ENCODE measurements at places on chromosomes 2 and 18. TPM values are rescaled to one million over a fixed set of nuclear protein-coding genes. Genes with fewer than 3 reads are reported as not detected.

GRCh38 chr2:41414486-41415230, 633.2 kb upstream of the PKDCC start:
- no peak for DNase-seq

DNA sequence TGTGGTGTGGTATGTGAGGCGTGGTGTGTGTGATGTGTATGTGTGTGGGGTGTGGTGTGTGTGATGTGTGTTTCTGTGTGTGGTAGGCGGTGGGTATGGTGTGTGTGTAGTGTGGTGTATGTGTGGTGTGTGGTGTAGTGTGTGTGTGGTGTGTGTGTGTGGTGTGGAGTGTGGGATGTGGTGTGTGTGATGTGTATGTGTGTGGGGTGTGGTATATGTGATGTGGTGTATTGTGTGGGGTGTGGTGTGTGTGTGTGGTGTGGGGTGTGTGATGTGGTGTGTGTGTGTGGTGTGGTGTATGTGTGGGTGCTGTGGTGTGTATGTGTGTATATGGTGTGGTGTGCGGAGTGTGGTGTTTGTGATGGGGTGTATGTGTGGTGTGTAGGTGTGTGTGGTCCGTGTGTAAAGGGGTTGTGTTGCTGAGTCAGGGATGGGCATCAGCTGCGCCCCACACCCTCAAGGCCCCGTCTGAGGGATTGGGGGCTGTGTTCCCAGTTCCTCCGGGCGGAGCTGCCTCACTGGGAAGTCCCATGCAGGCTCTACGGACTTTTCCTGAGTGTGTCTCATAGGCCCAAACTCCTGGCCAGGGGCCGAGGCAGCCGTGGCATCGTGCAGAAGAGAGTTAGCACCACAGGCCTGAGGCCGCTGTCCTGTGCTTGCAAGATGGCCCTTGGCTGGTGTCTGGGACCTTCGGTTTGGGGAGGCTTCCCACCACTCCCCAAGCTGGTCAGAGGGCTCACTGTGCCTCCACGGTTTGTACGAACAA, 18.2 kb upstream of the ARL4C start:
- DNase-seq = no peak

- no peak for DNase-seq
These were observed 41.9 kb upstream of the SCN9A start for GRCh38 chr2:166417669-166418068.

- DNase-seq = no peak
These were observed 392.7 kb upstream of the FANCL start for GRCh38 chr2:58633613-58634365.

GRCh38 chr2:136818839-136819238, 53.5 kb downstream of the THSD7B start:
- no peak for DNase-seq

GRCh38 chr2:10002681-10003080, 40.7 kb upstream of the KLF11 start:
- no peak for DNase-seq

DNA sequence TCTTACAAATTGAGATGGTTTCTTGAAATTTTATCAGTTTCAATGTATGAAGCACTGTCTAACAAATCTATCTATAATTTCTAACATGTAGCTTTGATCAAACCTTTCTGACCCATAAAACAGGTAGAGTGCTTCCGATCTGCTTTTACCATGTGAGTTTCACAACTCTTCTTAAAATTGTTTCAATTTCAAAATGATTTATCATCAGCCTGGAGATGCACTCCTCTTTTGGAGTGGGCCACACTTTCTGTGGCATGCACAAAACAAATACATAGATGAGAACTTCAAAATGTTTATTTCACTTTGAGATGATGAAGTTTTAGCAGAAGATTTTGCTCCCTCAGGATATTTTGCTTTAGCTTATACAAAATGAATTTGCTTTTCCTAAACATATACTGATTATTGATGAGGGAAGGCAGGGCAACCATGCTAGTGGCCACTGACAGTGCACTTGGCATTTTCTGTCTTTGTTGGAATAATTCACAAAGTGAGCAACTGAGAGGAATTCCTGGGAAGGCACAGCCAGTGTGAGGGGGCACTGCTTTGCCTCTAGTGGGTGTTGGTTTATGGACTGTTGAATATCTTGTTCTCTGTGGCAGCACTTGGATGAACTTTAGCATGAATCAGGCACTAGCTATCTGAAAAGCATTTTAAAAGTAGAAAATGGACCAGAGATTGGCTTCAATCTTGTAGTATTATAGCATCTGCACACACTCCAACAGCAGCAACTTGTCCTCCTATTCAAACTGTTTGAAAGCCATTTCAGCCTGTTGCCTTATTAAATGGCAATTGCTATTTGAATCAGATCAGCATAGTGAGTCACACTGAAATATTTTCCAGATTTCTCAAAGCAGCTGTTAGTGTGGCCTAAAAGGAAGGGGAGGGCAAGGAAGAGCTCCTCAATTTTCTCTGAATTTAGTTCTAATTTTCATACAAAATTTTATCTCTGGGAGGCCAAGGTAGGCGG, 193.2 kb downstream of the CCDC85A start:
- DNase-seq = no peak

GRCh38 chr2:169619946-169620345, 35.8 kb downstream of the PPIG start:
- DNase-seq = no peak

Gene CFAP210
- 0.05 TPM for polyA plus RNA-seq

Gene FHOD3
- 35.4 TPM for polyA plus RNA-seq

Gene ABCG8
- polyA plus RNA-seq = 0.01 TPM

Gene PRSS56
- not detected for polyA plus RNA-seq

Gene OTOS
- polyA plus RNA-seq = not detected

Gene ZSWIM2
- polyA plus RNA-seq = not detected
